ENCODE measurements at places on chromosomes 2 and 18. TPM values are rescaled to one million over a fixed set of nuclear protein-coding genes. Genes with fewer than 3 reads are reported as not detected.
A peak's percentile ranks its signal among the peaks of the same experiment; 100 is the strongest.

DNA sequence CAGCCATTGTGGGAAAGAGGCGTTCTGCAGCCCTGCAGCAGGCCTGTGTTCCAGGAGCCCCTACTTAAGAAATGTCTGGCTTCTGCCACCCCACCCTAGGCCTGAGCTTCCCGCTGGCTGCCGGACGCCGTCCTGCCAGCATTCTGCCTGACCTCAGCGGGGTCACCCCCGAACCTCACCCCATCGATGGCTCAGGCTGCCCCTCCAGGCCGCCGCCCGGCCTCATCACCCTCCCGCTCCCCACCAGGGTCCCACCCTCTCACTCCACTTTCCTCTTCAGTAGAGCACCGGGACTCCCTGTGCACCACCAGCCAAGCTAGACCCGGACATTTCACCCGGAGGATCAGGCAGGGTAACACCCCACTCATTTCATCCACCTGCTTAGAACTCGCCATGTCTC, 73.6 kb upstream of the SALL3 start:
- H3K27me3 ChIP-seq: no peaks in the 10 kb centered on the region
- no peak for DNase-seq
- no peak overlapping the region for H3K4me3 ChIP-seq

Gene FIGLA
- not detected for total RNA-seq

DNA sequence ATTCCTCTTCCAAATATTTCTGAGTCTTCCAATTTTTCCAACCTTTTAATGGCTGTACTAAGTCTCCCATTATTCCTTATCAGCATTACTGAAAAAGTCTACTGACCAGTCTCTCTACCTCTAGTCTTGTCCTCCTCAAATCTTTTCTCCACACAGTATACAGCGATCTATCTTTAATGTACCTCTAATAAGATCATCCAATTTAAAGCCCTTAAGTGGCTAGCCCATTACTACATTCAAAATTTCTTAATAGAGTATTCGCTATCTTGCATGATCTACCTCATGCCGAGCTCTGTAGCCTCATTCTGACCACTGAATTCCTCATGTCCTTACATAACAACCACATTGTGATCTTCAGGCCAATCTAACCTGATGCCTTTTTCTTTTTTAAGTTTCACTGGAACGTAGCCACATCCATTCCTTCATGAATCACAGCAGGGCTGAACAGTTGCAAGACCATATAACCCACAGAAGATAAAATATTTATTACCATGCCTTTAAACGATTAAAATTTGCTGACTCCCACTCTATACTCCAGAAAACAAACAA, 57.9 kb downstream of the SLC66A3 start:
- H3K4me1 ChIP-seq: no peaks in the 10 kb centered on the region
- no peaks in the 10 kb centered on the region for H3K27me3 ChIP-seq
- H3K36me3 ChIP-seq: no peaks in the 10 kb centered on the region
- H3K27ac ChIP-seq: no peak overlapping the region
- no peak overlapping the region for H3K4me3 ChIP-seq
- no peak for DNase-seq

Gene CD8A
- 2.1 TPM for total RNA-seq

DNA sequence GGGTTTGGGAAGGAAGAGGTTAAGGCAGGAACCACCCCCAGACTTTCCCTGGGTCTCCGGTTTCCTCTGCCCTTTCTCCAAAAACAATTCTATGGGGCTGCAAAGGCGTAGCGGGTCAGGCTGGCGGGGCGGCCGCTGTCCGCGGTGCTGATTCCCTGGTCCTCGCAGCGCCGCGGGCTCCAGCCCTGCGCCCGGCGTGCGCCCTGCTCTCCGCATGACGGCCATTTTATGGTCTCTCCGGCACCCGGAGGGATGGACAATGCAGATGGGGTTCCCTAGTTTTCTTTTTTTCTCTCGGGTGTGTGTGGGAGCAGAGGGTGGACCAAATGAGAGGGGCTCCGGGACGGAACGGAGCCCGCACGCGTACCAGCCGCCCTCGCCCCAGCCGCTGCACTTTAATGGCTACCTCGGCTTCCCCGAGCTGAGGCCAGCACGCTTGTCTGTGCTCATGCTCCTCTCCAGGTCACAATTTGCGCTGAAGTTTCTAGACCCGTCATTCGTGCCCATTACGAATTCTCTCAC, 1.6 kb downstream of the ST8SIA3 start:
- H3K27me3 ChIP-seq: no peaks in the 10 kb centered on the region
- H3K27ac ChIP-seq: no peak overlapping the region
- peak; percentile 24 for DNase-seq
- H3K36me3 ChIP-seq: no peaks in the 10 kb centered on the region
- H3K4me3 ChIP-seq: no peak overlapping the region
- no peaks in the 10 kb centered on the region for H3K4me1 ChIP-seq

Gene COL4A3
- total RNA-seq: 4.8 TPM

GRCh38 chr18:13909141-13909940, 6.0 kb downstream of the MC2R start:
- H3K27me3 ChIP-seq: no peaks in the 10 kb centered on the region
- H3K4me1 ChIP-seq: no peaks in the 10 kb centered on the region
- H3K27ac ChIP-seq: no peak overlapping the region
- no peaks in the 10 kb centered on the region for H3K36me3 ChIP-seq
- DNase-seq: no peak

Gene CHST9
- total RNA-seq: 0.10 TPM

- H3K4me3 ChIP-seq: no peak overlapping the region
- no peak overlapping the region for H3K27ac ChIP-seq
- no peaks in the 10 kb centered on the region for H3K36me3 ChIP-seq
- H3K27me3 ChIP-seq: no peaks in the 10 kb centered on the region
- DNase-seq: no peak
Observed at GRCh38 chr2:216659276-216659675, 26.1 kb downstream of the IGFBP2 start.

DNA sequence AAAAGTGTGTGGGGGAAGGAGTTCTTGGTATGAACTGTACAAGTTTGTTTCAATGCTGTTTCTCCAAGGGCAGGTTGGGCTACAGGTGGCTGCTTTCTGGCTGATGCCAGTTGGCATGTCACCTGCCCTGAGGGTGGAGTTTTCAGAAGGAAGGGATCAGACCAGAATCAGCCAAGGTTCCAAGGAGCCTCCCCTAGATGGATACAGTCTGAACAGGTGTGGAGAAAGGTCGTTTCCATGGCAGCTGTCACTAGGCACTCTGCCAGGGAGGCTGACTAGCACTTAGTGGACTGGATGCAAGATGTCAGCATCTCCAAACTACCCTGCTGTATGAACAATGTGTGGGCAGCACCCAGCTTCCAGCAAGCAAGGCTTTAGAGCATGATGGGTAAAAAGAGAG, 444.4 kb upstream of the HNRNPA3 start:
- no peak overlapping the region for H3K27ac ChIP-seq
- DNase-seq: no peak
- no peak overlapping the region for H3K4me3 ChIP-seq
- no peaks in the 10 kb centered on the region for H3K4me1 ChIP-seq

DNA sequence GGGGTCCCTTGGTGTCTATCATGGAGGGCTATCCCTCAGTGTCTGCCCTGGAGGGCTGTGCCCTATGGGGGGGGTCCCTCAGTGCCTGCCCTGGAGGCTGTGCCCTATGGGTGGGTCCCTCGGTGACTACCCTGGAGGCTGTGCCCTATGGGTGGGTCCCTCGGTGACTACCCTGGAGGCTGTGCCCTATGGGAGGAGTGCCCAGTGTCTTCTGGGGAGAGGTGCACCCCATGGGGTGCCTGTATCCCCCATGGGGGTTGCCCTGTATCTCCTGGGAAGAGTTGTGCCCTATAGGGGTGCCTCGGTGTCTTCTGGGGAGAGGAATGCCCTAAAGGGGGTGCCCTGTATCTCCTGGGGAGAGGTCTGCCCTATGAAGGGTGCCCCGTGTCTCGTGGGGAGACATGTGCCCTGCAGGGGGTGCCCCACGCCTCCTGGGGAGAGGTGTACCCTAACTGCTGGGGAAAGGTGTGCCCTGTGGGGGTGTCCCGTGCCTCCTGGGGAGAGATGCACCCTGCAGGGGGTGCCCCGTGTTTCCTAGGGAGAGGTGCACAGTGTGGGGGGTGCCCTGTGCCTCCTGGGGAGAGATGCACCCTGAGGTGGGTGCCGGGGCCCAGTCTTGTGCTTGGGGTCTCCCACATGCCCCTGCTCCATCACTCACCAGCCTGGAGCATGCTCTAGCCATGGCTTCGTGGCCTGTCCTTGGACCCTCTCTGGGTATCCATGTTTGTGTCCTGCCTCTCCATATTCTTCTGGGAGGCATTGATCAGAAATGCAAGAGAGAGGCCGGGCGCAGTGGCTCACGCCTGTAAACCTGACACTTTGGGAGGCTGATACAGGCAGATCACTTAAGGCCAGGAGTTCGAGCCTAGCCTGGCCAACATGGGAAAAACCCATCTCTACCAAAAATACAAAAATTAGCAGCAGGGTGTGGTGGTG, 215.6 kb downstream of the HDAC4 start:
- no peaks in the 10 kb centered on the region for H3K36me3 ChIP-seq
- H3K27ac ChIP-seq: no peak overlapping the region
- DNase-seq: peak; percentile 12

- no peak overlapping the region for H3K4me3 ChIP-seq
- peaks cover 2% of the 10 kb centered on the region for H3K4me1 ChIP-seq
- H3K27ac ChIP-seq: no peak overlapping the region
- H3K36me3 ChIP-seq: no peaks in the 10 kb centered on the region
Observed at GRCh38 chr2:169859423-169859822, 32.2 kb downstream of the UBR3 start.

GRCh38 chr2:198930170-198930569, 527.6 kb downstream of the SATB2 start:
- no peak overlapping the region for H3K4me3 ChIP-seq
- no peak overlapping the region for H3K27ac ChIP-seq
- no peak for DNase-seq
- H3K36me3 ChIP-seq: no peaks in the 10 kb centered on the region

DNA sequence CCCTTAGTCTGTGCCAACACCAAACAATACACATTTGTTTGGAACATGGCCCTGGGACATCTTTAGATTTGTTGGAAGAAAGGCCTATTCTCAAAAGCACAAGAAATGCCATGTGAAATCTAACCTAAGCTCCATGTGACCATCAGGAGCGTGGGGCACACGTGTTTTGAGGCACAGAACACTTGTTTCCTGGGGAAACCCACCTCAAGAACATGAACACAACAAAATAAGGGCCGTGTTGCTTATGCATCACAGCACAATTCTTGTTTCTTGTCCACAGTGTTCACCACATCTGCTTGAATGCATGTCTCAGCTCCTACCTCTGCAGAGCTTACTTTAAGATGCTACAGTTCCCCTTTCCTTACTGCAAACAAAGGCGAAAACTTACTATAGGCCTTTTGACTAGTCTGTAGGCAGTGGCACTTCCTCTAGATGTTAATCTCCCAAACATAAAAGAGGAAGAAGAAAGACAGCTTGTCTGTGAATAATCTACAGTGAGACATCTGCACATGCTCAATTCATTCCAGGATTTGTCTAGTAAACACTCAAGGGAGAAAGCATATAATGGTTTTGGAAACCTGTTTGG, 165.0 kb downstream of the ANKRD44 start:
- H3K4me3 ChIP-seq: no peak overlapping the region
- DNase-seq: no peak
- H3K36me3 ChIP-seq: no peaks in the 10 kb centered on the region
- no peak overlapping the region for H3K27ac ChIP-seq

GRCh38 chr2:233063269-233063975, 3.3 kb downstream of the INPP5D start:
- H3K27ac ChIP-seq: no peak overlapping the region
- no peaks in the 10 kb centered on the region for H3K27me3 ChIP-seq
- H3K4me1 ChIP-seq: peaks cover 5% of the 10 kb centered on the region
- H3K4me3 ChIP-seq: no peak overlapping the region

- no peaks in the 10 kb centered on the region for H3K27me3 ChIP-seq
- no peak for DNase-seq
- peaks cover 8% of the 10 kb centered on the region for H3K4me1 ChIP-seq
- H3K4me3 ChIP-seq: no peak overlapping the region
- no peaks in the 10 kb centered on the region for H3K36me3 ChIP-seq
Observed at GRCh38 chr2:42369532-42370229, 8.7 kb upstream of the COX7A2L start.

- H3K4me1 ChIP-seq: peaks cover 5% of the 10 kb centered on the region
- H3K36me3 ChIP-seq: no peaks in the 10 kb centered on the region
- no peak overlapping the region for H3K27ac ChIP-seq
- no peak for DNase-seq
- no peak overlapping the region for H3K4me3 ChIP-seq
- H3K27me3 ChIP-seq: no peaks in the 10 kb centered on the region
Observed at GRCh38 chr2:240389302-240389805, 46.1 kb upstream of the GPC1 start.

Gene REG3G
- not detected for total RNA-seq

Data from ovary (tissue), 10 donors.